Testis (tissue), 5 donors: ENCODE measurements at places on chromosomes 2 and 18. TPM values are rescaled to one million over a fixed set of nuclear protein-coding genes. Genes with fewer than 3 reads are reported as not detected.

PDE1A gene
- total RNA-seq, result 29.8 TPM

DNA sequence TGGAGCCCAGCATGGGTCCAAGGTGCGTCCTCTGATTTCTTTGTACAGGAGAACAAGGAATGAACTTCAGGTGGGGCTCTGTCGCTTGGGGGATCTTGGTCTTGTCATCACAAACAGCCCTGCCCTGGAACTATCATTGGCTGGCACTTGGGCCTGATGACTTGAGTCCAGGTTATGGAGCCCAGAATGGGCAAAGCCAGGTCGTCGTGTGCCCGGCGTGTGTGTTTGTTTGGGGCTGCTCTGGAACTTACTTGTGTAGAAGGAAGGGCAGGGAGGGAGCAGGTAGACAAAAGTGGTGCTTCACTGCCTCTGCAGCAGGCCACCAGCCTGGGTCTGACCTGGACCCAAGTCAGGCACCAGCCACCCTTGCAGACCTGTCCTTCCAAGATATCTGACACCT, 306.3 kb upstream of the HS6ST1 start:
- DNase-seq, result no peak

GRCh38 chr2:17363846-17364245, 154.4 kb downstream of the RAD51AP2 start:
- DNase-seq, result no peak

GRCh38 chr2:63880625-63881024, 38.9 kb downstream of the UGP2 start:
- DNase-seq, result no peak

- no peak for DNase-seq
Observed at GRCh38 chr2:15793078-15793913, 147.1 kb upstream of the MYCN start.

DNA sequence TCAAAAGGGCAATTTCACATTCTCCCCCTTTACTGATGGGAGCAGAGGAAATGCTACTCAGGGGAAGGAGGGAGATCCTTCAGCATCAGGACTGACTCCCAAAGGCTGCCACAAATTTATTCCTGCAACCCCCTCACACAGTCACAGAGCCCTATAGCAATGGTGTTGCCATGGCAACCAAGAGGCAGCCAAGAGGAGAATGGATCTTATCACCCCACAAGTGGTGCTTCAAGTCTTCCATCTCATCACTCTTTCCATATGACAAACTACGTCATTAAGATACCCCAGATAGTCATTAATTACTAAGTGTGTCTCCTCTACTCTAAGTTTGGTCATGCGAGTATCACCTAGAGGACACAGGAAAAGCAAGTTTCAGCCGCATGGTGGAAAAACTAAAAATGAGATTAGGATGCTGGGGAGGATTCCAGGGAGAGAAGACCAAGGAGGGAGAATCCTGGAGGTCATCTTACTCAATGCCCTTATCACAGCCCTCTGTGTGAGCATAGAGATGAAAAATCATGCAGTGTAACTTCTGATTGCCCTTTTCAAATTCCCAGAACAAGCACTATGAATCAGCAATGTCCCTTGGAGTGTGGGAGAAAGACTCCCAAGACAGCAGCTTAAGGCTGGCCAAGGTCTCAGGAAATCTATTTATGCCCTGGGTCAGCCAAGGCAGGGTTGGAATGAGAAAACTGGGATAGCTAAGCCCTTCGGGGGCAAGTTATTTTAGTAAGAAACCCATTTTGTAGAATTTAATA, 885.7 kb upstream of the KLHL29 start:
- DNase-seq, result peak; percentile 63

DNA sequence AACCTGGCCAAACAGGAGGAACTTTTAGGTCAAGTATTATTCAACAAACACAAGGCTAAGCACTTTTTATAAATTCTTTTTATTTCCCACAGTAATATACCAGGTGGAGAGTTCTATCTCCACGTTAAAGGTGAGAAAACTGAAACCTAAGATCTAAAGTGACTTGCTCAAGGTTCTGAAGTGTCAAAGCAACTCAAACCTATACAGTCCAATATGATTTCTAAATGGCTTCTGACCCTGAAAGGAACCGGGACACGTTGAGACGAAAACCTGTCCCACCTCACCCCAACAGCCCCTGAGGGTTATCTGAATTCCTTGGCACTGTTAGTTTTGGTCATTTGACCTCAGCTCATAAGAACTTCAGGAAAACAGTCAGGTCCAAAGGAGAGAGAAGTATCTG, 814.5 kb upstream of the LRATD1 start:
- DNase-seq, result no peak

SH3BP4 gene
- 88.5 TPM for total RNA-seq

RAD51AP2 gene
- total RNA-seq, result 22.7 TPM

DNA sequence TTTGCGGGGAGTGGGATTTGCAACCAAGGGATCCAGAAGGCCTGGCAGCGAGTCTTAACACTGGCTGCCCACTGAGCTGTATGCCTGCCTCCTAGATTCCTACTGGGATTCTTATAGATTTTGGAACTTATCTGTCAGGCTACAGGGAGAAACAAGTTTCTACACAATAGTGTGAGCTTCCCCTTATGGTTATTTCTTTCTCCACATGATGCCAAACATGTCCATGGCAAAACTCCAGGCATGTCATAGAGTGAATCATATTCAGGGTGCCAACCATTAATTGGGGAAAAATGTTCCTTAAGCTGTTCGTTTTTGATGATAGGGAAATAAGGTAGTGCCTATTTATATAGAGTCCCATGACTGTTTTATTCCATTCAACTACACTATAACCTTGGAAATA, 1185.2 kb upstream of the CELF4 start:
- DNase-seq, result no peak
